8988T (cell line): ENCODE measurements at places on chromosomes 2 and 18.

GRCh38 chr2:7880566-7880965, 801.3 kb upstream of the ID2 start:
- no peak for DNase-seq

DNA sequence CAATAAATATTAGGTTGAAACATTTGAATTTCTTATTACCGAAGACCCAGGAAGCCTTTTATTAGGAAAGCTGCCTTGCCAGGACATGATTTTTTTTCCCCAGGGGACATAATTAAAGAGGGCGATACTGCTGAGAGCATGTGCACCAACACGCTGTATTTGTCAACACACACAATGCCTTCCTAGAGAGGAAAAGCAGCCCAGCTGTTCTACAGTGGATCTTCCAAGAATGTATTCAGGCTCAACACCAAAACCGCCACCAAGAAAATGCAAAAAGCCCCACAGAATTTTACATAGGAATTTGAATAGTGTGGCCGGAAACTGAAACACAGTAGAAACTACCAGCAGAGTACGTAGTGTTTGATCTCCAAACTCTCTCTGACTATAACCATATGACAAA, 320.4 kb downstream of the DLGAP1 start:
- DNase-seq, result no peak

DNA sequence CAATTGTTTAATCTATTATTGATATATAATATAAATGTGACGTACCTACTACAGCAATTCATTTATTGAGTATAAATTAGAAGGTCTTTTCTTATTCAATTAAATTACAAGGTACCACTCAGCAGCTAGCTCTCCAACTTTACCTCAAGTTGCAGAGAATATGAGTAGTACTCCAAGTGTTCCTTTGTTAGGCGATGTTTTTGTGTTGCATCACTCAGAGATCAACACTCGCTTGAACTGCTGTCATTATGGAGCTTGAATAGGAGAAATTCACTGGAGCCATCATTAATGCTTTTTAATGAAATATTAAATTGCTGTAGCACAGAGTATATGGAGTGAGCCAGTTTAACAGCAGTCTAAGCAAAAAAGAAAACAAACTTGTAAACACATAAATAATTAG, 320.0 kb downstream of the FSIP2 start:
- no peak for DNase-seq

GRCh38 chr2:113164930-113165585, 8.7 kb upstream of the PSD4 start:
- no peak for DNase-seq

GRCh38 chr2:215839816-215840215, 173.5 kb downstream of the MREG start:
- DNase-seq, result no peak

- DNase-seq, result peak; percentile 23
Observed at GRCh38 chr2:40244675-40245074, 207.2 kb downstream of the SLC8A1 start.

- DNase-seq, result no peak
Observed at GRCh38 chr2:195651046-195651445, 6.0 kb upstream of the SLC39A10 start.

DNA sequence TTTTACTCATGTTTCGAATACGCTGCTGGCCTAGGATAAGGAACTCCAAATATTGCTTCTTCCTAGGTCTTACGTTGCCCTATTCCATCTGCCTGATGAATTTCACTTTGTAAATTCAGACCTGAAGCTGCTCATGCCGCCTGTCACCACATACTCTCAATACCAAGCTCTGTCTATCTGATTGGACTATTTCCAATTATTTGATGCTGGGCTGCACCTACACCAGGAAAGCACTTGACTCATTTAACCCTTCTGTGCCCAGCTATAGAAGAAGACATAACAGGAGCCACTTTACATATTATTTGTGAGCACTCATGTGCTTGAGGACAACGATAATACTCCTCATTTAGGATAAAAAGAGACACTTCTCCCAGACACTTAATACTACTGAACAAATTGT, 1293.9 kb upstream of the LRRTM1 start:
- DNase-seq, result no peak

- peak; percentile 46 for DNase-seq
Observed at GRCh38 chr2:84302513-84303412, 156.3 kb downstream of the SUCLG1 start.

DNA sequence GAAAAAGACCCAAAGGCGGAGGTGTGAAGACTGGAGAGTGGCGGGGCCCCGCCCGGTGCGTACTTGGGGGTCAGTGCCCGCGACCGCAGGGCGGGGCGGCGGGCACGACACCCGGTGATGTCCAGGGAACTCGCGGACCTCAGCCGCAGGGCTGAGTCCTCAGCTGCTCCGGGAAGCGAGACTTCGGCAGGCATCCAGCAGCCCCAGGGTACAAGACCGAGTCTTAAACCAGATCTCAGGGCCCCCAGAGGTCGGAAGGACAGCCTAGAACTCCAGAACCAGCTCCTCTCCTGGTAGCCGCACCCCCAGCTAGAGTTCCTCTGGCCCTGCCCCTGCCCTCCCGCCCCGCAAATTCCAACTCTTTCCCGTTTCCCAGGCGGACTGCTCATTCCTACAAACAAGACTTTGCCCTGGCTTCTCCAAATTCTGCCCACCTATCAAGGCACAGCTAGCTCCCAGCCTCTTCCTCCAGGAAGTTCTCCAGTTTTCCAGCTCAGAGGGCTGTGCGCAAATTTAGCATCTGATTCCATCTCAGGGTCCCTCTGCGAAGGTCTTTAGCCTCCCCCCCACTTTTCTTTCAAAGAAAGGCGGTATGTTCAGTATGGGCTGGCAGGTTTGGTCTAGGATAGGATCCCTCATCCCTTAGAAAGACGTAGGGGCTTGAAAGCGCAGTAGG, 26.0 kb upstream of the NOTO start:
- no peak for DNase-seq

- no peak for DNase-seq
Observed at GRCh38 chr2:13542642-13543041, 825.9 kb downstream of the TRIB2 start.

GRCh38 chr2:113080134-113080533, 12.4 kb downstream of the IL1F10 start:
- DNase-seq, result no peak

- DNase-seq, result no peak
Observed at GRCh38 chr18:12405066-12405465, 2.7 kb upstream of the PRELID3A start.

DNA sequence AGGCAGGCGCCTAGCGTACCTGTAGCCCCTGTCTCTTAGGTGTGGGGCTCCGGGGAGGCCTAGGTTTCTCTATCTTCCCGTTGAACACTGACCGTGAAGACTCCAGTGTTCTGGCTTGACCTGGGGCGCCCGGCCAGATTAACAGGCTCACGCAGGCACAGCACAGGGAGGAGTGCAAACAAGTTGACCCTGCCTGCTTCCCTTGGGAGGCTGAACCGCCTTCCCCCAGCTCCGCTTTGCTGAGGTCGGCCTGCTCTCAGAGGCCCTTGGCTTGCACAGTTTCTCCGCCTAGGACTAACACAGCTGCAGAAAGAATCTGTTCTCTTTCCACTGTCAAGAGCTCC, 567 bp downstream of the PCYOX1 start:
- DNase-seq, result no peak

DNA sequence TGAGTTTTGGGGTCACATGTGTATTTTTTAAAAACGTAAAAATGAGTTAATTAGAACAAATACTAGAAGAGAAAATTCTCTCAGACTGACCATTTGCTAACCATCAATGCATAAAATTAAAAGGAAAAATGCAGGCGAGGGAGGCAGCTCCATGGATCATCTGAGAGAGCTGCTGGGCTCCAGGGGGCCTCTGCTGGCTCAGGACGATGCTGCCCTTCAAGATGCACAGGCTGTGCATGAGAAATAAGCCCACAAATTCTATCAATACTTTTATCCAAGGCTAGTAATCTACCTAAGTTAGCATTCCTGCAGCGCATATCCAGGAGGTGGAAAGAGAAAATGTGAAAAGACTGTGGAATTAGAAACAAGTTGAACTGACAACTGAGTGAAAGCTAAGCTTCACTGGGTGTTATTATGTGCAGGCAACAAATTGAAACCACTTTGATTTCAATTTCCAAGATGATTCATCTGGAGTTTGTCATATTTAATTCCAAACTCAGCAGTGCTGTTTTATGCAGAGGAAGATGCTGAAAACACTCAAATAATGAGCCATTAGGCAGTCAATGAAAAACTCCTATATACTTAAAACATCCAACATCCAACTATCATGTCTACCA, 261.1 kb downstream of the NBAS start:
- DNase-seq, result no peak

DNA sequence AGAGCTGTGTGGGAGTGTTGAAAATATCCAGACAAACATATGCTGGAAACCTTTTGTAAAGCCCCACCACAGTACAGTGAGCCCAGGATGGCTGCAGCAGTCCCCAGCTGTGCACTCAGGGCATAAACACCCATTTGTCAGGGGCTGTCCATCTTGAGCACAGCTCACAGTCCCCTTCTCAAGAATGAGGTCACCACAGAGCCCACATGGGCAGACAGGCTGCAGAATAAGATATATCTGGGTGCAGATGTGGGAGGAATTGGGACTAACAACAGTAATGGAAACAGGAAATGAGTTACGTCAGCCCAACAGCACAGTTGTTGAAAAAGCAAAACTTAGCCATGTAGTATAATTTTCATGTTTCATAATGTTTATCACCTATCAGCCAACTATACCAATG, 219.6 kb downstream of the ETAA1 start:
- no peak for DNase-seq

GRCh38 chr18:48296581-48296980, 112.6 kb downstream of the ZBTB7C start:
- DNase-seq, result no peak

DNA sequence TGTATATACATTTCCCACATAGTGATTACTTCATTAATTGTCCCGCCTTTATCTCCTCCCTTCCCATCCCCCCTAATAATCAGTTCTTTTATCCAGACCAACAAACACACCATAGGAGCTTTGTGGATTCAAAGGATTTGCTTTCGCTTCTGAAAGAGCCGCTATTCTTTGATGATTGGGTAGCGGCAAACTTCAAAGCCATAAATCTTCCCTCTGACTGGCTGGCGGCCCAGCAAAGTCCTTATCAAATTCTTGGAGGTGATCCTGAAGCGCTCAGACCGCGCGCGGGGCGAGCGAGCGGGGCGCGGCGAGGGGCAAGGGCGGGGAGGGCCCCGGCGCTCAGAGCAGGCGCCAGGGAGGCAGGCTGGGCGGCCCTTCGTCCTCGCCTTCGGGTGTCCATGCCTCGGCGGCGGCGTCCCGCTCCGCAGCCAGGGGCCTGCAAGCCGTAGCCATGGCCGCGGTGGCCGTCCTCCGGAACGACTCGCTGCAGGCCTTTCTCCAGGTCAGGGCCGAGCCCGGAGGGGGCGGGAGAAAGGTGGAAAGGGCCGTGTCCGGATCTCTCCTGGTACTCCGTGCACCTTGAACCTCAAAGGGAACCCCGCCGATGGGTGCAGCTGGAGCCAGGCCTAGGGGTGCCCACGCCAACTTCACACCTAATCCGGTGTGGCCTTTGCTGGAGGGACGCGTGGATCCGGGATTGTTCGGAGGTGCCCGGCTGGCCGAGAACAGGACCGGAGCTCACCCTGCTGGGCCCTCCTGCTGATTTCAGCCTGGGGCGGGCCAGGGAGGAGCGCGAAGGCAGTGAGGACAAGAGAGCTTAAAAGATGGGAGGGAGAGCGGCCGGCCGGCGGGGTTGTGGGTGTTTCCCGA, at the start of gene SP5:
SP5 (plus strand) TSS at position 276 of the 870 bp plus-strand sequence; CDS start at position 452, 176 bp downstream.
- peak; percentile 94 for DNase-seq

DNA sequence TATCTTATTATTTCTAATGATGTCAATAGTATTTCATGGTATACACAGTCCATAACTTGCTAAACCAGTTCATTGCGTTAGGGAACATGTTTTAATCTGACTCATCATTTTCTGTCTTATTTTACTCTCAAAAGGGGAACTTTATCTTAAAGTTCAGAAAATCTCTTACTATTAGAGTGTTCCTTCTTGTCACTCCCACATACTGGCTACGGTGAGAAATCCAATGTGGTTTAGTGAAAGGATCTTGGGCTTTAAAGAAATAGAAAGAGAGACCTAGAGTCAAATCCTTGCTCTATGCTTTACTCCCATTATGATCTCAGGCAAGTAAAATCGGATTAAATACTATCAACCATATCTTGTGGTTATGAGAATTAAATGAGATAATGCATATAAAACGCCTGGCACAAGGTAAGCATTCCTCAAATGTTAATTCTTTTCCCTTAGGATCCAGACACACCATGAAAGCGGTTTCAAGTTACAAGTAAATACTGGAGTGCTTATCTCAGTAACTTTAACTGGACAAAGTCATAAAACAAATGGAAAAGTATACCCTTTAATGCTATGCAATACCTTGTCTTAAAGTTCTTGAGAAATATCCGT, 576.0 kb downstream of the ARHGAP15 start:
- no peak for DNase-seq

DNA sequence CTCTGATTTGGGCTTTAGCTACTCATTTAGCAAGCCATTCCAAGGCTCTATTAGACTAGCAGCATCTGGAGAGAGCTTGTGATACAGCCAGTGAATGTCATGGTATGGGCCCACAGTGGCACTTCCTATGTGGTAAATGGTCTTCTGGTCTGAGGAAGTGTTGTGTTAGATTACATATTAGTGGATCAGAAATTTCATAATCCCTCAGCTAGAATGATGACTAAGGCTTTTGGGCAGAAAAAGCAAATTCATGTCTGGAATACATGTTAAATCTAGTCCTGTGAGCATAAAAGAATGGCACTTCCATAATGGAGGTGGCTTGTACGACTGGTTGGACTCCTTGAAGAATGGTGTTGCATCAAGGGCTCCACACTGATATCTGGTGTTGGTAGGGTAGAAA, 436.8 kb upstream of the CWC22 start:
- DNase-seq, result no peak

DNA sequence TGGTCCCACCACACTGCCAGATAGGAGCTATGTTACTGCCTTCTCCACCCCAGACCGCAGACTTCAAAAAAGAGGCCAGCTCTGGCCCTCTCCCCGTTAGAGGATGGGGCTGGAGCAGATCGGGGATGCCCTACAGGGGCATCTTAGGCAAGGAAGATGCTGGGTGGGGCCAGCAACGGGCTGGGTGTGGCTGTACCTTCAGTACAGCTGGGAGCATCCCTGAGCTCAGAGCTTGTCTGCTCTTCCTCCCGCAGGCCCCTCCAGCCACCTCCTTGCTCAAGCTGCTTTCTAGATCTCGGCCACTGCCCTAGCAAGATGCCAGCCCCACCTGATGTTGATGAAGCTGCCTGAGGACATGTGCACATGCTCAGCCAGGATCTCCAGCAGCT, 9.8 kb downstream of the PTPRN start:
- DNase-seq, result no peak

GRCh38 chr2:157322432-157322831, 3.2 kb downstream of the ERMN start:
- DNase-seq, result no peak

DNA sequence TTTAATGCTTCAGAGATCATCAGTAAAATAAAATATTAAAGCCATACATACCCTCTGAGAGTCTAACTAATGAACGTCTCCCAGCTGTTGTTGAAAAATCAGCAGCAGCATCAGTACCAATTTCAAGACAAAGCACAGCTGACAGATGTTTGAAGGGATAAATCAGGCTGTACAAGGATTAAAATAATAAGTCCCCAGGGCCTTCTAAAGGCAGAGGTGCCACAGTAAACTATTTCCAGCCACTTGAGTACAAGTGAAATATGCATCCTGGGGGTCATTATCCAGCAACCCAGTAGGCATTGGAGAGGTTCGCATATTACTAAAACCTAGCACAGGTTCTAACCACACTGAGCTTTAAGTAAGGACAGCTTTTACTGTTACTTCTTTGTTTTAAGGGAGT, 76.9 kb downstream of the NXPH2 start:
- DNase-seq, result no peak
